ENCODE measurements at places on chromosomes 16 and 17. TPM values are rescaled to one million over a fixed set of nuclear protein-coding genes. Genes with fewer than 3 reads are reported as not detected.

GRCh38 chr16:81123092-81123852 is 27.1 kb upstream of the GCSH start:
- no peak for DNase-seq

DNA sequence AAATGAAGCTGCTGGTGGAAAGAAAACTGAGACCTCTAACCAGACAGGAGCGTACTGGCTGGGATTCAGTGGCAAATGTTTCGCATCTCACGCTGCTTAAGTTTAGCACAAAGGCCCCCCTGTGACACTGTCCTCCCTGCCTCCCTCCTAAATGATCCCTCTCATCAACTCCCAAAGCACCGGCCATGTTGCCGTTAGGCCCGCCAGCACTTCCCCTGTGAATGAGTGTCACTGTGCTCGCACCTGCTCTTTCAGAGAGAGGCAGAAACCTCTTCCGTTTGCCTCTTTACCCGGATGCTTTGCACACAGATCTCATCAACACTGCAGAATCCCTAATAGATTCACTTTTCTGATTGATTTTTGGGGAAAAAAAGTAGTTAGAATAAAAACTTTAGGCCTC is 26.5 kb downstream of the MBTPS1 start:
- DNase-seq = no peak

FOXC2 gene
- total RNA-seq = 0.09 TPM

GRCh38 chr16:15780805-15781204 is 76.0 kb downstream of the MYH11 start:
- DNase-seq = no peak

DNA sequence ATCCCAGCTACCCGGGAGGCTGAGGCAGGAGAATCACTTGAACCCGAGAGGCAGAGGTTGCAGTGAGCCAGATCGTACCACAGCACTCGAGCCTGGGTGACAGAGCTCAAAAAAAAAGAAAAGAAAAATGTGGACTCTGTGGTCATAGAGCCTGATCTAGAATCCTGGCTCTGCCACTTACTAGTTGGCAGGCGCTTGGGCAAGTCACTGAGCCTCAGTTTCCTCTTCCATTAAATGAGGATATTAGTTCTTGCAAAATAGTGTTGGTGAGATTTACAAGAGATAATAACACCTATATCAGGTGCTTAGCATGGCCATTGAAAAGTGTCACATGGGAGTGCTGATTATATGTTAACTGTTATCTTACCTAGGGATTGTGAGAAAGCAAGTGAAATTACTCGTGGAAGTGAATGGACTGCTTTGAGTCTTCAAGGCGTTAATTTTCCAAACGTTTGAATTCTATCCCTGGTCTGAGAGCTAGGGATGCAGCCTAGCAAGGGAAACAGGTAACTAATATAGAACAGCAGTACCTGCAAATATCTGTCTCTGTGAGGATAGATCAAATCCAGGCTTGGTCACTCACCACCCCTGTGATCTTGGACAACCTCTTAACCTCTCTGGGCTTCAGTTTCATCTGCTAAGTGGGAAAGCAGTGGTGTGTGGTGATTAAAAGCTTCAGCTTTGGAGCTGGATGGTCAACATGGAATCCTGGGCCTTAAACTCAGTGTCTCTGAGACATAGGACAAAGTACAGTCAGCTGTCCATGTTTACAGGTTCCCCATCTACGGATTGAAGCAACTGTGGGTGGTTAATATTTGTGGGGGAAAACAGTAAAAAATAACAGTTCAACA is 953 bp upstream of the NSMCE1 start:
- DNase-seq = no peak

GRCh38 chr17:39617446-39618245 is 9.1 kb upstream of the PPP1R1B start:
- peak; percentile 74 for DNase-seq

- no peak for DNase-seq
These were observed 626 bp downstream of the TUBB3 start for GRCh38 chr16:89923640-89924296.

DNA sequence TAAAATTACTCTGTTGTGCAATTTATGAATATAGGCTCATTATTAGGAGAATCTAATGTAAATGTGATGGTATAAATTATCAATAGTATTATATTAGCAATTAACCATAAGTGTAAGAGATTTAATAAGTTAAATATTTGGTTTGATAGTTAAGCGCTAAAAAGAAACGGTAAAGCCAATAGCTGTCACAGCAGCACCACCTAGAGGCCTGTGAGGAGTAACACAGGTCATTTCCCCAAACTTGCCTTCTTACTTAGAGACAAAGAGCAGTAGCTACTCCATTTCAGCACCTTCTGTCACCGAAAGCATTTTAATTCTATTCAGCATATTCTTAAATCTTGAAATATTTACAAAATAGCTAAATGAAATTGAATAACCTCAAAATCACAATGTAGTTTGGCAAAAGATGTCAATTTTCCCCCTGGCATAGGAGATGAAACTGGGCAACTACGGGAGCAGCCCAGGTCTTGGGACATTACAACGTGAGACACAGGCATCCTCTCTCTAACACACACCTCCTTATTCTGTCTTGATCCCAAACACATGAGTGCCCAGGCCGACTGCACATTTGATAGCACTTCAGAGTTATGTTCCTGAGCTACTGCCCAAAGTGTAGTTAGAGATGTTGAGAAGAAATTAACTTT is 14.3 kb upstream of the DYNLRB2 start:
- no peak for DNase-seq

SPIRE2 gene
- 15.4 TPM for total RNA-seq

DNA sequence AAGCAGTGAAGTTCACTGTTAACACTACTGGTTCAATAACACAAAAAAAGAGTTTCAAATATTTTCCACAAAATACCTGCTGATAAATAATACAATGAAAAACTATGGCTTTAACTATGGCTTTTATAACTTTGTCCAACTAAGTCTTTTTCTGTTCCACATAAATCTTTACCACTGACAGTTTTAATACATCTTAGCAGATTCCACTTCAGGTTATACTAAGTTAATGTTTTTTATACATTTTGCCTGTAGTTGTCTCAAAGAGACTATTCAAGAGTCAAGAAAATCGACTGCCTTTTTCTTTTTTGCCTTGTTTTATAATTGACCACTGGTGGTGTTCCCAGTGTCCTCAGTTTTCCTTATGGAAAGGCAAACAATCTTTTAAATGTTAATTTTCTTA is 379.7 kb upstream of the PMFBP1 start:
- DNase-seq = no peak

DNA sequence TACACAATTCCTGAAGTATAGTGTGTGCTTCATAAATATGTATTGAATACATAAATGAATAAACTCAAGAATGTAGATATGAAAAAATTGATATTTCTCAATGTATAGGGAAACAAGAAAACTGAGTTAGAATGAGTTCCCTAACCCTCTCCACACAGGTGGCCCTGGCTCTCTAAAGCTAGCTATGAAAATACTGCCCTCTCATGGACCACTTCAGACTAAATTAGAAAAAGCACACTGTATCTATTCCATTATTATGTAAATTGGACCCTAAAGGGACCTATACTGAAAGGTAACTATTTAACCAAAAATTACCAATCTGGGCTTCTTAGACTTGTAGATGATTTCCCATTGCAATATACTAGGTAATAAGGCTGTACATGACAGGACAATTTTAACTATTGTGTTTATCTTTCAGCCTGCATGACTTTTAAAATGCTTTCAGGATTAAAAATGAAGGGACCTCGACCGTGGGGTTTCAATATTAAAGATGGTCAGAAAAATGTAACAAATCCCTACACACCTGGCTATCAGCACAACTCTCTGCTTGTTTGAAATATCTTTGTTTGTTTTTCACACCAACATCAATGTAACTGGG is 672.5 kb upstream of the KIF2B start:
- DNase-seq = no peak

DNA sequence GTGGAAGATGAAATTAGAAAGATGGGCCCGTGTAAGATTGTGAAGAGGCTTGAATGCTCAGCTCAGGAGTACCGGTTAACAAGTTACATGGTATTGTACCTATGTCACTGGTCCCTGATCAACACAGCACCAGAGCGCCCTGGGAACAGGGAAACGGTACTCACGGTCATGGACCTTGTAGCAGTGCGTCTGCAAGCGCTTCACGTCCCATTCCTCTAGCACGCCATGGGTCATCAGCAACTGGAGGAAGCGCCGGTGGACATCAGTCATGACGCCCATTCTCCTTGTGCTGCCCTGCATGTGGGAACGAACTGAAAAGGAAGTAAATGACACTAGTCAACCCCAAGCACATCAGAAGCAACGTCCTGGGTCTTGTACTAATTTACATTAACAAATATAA is 11.3 kb downstream of the NSMCE1 start:
- DNase-seq = no peak

GRCh38 chr17:34312080-34312479 is 7.2 kb upstream of the CCL8 start:
- DNase-seq = no peak

ENPP7 gene
- total RNA-seq = not detected

- peak; percentile 95 for DNase-seq
These were observed 13.2 kb upstream of the KLHDC4 start for GRCh38 chr16:87778830-87779579.

CDH16 gene
- not detected for total RNA-seq

DNASE1L2 gene
- total RNA-seq = 0.35 TPM

FSCN2 gene
- total RNA-seq = 0.30 TPM

CASKIN1 gene
- 6.4 TPM for total RNA-seq

DNA sequence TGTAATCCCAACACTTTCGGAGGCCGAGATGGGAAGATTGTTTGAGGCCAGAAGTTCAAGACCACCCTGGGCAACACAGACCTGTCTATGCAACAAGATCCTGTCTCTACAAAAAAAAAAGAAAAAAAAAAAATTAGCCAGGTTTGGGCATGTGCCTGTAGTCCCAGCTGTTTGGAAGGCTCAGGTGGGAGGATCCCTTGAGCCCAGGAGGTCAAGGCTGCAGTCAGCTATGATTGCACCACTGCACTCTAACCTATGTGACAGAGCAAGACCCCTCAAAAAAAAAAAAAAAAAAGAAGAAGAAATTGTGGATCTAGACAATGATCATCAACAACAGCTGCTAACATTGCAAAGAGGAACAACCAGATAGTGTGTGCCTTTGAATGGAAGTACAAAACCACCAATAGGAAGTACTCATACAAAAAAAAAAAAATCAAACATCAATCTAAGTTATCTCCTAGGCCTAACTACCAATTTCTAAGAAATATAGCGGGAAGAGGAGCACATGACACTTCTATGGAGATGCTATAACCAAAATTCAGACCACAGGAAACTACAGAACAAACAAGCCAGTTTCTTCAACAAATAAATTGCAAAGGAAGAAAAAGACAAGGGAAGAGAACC is 258.7 kb downstream of the MRTFB start:
- no peak for DNase-seq

- no peak for DNase-seq
These were observed 112.2 kb downstream of the VPS53 start for GRCh38 chr17:602436-602835.

ST6GALNAC1 gene
- not detected for total RNA-seq

DNA sequence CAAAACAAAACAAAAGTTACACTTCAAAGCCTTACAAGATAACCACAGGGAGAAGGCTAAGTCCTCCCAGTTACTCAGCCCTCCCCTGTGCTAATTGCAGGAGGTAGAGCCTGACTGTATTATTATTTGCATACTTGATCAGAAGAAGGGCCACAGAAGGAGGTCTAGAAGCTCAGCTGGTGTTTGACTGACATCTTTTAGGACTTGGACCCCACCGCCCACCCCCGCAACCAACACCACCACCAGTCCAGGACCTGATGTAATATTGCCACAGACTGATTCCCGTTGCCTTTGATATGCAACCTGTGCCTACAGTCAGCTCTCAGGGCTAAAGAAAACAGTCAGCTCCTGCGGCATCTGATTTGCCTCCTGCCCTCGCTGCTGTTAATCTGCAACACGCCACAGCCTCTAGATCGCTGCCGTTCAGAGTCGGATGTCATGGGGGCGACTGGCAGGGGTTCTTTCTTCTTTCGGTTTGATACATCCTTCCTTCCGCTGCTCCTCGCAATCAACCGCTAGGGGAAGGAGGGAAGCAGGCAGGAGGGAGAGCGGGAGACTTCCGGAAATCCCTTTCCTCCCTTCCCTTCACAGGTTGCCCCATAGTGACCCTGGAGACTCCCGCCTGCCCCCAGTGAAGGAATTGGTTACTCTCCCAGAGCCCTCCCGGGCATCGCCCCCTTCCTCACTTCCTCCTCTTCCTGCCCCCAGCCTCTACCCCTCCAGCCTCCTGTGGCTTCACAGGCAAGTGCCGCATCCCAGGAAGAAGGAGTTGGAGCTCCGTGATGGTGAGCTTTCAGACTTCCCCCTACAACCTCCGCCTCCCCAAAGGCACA is 90.5 kb upstream of the SOX9 start:
- DNase-seq = peak; percentile 75

GRCh38 chr16:50696575-50697420 is 3.4 kb downstream of the NOD2 start:
- DNase-seq = no peak

DNA sequence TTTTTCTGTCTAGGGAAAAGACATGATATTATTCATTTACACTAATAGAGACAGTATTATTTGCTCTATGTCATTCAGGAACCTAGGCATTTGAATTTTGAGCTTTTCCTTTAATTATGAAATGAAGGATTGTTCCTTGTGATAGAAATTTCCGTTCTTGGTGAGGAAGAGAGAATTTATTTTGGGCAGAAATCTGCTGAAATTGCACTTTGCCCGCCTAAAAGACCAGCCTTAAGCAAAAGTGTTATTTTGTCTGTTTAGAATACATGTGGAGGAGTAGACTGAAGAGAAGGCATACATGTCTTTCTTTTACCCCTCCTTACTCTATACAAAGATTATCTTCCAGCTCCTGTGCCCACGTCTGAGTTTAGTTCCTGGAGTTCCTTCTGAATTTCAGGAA is 16.8 kb upstream of the KRT10 start:
- DNase-seq = no peak

ESRP2 gene
- total RNA-seq = 45.8 TPM

PRKAR1A gene
- total RNA-seq = 149 TPM

DNA sequence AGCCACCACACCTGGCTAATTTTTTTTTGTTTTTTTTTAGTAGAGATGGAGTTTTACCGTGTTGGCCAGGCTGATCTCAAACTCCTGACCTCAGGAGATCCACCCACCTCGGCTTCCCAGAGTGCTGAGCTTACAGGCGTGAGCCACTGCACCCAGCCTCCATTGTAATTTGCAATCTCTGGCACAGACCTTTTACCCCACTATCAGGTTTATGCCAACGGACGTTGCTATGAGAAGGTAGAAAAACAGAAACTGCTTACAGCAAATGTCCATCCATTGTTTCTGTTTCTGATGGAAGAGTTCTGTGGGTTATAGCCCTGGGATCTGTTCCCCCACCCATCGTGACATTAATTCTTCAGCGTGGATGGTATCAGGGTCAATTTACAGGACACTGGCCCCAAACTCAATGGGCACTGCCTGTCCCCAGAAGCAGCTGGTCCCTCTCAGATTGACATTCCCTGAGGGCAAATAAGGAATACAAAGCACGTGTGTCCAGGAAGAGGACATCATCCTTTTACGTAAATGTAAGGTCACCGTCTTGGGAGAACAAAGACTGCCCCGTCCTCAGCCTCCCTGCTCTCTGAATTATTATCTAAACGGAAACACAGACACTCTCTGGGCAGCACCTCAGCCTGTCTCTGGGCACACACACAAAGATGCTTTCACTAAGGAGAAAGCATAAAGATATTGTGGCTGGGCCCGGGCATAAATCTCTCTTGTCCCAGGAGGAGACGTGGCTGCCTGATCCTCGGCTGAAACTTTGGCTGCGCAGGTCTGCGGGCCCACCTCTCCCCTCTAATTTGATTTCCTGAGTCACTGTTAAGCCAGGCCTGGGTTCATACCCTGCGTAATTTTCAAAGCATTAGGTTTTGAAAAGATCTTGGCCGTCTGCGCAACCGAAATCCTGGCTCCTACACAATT is 5.2 kb downstream of the KCNG4 start:
- no peak for DNase-seq

- no peak for DNase-seq
These were observed 255.5 kb upstream of the TBX2 start for GRCh38 chr17:61144137-61144536.

SPECC1 gene
- total RNA-seq = 87.9 TPM

Measured in H1 (cell line).